ENCODE measurements at places on chromosomes 2 and 18.
A peak's percentile ranks its signal among the peaks of the same experiment; 100 is the strongest.

- no peak for DNase-seq
Observed at GRCh38 chr2:84938194-84938879, 32.6 kb upstream of the KCMF1 start.

DNA sequence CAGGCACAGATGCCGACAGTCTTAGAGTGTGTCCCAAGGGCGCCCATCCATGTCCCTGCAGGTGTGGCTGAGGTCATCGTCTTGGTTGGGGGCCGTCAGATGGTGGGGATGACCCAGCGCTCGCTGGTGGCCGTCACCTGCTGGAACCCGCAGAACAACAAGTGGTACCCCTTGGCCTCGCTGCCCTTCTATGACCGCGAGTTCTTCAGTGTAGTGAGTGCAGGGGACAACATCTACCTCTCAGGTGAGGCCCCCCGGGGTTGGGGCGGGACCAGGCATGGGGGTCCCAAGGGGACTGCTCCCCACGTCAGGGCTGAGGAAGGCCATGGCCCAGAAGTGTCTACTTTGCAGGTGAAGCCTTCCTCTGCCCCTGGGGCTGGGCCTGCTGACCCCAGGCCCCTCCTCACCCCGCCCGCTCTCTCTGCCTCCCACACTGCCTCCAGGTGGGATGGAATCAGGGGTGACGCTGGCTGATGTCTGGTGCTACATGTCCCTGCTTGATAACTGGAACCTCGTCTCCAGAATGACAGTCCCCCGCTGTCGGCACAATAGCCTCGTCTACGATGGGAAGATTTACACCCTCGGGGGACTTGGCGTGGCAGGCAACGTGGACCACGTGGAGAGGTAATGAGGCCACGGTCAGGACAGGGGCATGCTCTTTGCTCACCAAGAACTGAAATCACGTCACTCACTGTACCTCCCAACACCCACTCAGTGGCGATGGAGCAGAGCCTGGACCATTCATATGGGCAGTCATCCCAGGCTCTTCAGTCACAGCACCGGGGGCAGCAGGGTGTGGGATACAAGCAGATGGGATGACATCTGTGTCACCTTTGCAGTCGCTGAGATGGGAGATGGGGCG is 230.8 kb downstream of the ATAD2B start:
- no peak for DNase-seq

GRCh38 chr2:132589966-132590365 is 80.0 kb downstream of the LYPD1 start:
- DNase-seq = no peak

GRCh38 chr2:234623521-234623991 is 126.7 kb upstream of the ARL4C start:
- no peak for DNase-seq

DNA sequence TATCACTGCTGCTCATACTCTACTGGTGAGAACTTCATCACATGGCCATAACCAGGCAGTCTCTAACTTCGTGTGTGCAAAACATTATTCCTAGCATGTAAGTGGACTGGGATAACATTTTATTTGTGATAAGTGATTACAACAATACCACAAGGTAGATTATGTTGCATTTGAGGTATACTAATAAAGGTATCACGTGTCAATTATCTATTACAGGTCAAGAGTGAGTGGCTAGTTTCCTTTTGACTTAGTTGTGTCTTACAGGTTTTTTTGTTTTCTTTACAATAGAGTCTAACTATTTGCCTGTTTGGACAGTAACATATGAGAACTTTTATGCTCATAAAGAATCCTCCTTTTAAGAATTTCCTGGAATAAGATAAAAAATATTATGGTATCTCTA is 67.2 kb upstream of the DSC1 start:
- no peak for DNase-seq

DNA sequence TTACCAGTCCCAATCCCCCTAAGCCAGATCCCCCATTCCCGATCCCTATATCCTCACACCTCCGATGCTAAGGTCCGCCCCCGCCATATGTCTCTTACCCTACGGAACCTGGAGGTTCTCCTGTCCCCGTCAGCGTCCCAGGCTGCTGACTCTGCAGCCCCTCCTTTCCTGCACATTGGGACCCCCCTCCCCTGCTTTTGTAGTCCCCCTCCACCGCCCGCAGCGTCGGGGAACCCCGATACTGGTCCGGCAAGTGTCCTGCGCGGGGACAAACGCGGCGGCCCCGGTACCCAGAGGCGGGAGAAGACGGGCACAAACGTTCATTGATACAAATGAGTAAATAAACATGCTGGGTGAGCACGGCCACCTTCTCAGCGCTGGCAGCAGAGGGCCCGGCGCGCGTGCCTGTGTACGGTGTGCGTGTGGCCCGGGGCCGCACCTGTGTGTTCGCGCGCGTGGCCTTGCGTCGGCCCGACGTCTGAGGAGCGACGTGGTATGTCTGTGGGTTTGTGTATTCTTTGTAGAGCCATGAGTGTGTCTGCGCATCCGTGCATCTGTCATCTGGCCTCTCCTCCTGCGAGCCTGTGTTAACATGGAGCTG is 2.0 kb upstream of the CYP26B1 start:
- DNase-seq = no peak

DNA sequence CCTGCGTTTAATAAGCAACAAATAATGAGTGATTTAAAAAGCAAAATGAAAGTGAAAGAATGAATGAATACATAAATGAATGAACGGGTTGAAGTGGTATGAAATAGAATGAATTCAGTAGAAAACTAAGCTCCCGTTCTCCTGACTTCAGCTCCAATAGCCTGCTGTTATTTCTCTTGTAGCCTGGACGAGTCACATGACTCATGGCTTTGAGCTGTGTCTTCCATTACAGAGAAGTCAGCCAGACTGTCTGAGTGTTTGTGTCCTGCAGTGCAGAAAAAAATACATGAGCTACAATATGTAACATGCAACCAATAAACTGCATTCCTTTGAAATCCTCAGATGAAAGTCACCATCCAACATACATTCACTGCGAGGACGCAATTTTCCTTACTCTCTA is 21.2 kb downstream of the SCG2 start:
- DNase-seq = no peak

GRCh38 chr2:150462770-150463169 is 24.7 kb downstream of the RND3 start:
- DNase-seq = no peak

DNA sequence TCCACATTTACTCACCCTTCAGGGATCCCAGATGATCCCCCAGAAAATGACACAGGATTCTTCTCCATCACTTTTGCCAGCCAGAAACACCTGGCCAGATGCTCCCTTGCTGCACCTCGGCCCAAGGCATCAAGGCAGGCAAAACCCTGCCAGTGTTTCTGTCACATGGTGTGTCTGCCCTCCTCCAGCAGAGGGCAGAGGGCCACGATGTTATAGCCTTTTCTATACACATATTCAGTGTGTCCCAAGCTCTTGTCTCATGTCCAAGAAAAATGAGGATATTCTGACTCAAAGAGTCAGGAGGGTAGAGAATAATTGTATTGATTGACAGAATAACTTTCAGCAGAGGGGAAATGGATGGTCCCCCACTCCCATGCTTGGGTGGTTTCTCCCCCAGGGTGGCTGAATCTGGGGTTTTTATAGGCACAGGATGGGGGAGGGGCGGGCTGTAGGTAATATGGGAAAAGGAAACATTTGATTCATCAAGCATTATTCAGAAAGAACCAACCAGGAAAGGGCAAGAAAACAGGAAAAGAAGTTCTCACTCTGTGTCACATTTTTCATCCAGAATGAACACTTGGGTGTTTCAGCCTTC is 933.9 kb downstream of the TRIB2 start:
- DNase-seq = no peak

DNA sequence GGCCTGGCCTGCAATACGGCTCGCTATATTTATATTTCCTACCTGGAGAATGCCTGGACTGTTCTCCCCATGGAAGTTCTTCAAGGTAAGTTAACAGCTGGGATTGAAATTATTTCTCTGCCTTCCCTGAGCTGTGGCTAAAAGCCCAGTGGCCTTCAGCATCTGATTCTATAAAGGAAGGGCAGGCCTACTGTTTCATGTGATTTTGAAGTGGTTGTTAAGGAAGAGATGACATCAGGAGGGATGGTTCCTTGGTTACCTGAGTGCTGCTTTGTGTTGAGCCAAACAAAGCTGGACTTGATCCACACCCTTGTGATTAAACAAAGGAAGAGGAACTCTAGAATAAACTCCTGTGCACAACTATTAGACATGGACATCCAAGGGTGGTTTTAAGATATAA is 61.6 kb downstream of the MFSD6 start:
- peak; percentile 20 for DNase-seq

Measured in NCI-H1694 (cell line).